GM12892 (cell line): ENCODE measurements at places on chromosomes 2 and 18.

DNA sequence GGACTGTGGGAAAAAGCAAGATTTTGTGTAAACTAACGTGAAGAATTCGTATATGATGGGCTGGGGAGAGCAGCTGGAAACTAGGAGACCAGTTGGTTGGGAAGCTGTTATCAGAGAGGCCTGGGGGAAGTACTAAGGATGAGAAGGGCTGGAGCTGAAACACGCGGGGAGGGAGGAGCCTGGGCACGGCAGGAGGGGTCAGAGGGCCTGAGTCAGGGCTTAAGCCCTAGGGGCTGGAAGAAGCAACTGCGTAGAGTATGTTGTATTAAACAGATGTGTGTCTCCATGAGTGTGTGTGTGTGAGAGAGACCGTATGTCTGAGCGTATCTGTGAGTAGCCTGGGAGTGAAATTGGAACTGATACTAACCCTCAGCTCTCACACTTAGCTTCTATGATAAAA lies 8.4 kb downstream of the POMC start:
- no peak for DNase-seq

DNA sequence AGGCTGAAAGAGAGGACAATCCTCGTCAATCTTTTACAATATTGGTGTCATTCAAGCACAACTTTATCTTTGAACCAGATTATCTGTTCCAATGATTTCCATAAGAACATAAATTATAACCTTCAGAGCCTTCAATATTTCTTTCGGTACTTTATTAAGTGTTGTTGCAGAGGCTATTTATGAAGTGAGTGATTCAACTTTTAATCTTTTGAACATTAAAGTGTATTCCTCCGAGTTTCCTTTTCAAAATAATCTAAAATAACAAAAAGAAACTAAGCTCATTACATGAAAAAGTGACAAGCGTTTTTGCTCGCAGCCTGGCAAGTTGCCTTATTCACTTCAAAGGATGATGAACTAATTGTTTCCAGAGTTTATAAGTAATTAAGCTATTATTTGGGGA lies 149.0 kb downstream of the MEIS1 start:
- DNase-seq, result no peak

DNA sequence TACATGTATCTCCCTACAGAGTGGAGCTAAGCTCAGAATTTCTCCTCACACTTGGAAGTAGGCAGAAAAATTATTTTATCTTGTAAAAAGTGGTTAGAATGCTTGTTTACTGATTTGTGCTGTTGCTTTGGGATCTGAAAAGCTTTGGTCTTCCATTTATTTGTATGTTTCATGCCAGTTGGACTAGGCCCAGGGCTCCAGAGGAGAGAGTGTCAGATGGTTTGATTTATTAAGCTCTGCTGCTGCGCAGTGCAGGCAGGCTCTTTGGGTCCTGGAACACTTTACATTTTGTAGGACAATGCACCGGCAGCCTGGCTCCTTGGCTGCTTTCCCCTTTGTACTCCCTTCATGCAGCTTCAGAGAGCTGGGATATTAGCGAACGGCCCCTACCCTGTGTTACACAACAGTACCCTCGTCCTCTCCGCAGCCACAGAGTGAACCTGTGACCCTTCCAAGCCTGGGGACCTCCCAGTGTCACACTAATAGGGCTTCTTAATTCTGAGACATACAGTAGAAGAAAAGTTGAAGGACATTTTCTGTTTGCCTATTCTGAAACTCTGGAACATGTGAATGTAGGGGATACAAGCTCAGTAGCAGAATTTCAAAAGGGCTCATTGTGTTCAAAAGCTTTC lies 56.7 kb upstream of the EML6 start:
- no peak for DNase-seq

DNA sequence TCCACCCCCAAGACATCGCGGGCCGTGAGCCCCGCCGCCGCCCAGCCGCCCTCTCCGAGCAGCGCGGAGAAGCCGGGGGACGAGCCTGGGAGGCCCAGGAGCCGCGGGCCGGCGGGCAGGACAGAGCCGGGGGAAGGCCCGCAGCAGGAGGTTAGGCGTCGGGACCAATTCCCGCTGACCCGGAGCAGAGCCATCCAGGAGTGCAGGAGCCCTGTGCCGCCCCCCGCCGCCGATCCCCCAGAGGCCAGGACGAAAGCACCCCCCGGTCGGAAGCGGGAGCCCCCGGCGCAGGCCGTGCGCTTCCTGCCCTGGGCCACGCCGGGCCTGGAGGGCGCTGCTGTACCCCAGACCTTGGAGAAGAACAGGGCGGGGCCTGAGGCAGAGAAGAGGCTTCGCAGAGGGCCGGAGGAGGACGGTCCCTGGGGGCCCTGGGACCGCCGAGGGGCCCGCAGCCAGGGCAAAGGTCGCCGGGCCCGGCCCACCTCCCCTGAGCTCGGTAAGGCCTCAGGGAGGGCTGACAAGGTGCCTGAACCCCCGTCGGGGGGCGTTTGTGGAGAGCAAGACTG lies 14.2 kb downstream of the SPEG start:
- DNase-seq, result no peak

DNA sequence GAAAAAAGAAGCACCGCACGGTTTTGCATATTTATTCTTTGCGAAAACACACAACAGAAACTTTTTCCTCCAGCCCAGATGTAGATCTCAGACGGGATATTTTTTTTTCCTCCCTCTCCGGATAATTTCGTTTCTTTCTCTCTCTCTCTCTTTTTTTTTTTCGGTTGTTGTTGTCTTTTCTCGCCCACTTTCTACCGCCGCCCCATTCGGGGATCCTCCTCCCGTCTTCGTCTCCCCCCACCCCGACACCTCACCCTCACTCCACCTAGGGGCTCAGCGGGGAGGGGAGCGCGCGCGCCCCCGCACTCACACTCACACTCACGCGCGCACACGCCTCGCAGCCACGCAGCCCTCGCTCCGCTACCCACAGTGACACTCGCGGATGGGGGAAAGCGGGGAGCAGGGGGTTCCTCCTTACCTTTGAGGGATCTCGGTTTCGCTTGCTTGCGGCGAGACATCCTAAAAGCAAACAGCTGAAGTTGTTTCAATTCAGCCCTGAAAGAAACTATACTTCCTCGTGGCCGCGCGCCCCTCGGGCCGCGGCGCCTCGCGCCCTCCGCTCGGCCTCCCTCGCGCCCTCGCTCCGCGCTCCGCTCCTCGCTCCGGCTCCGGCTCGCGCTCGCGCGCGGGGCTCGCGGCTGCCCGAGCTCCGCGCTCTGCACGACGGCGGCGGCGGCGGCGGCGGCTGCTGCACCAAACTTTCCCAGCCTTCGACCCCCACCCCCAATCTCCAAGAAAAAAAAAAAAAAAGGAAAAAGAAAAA lies 1.3 kb downstream of the ZNF521 start:
- DNase-seq, result peak; percentile 32

DNA sequence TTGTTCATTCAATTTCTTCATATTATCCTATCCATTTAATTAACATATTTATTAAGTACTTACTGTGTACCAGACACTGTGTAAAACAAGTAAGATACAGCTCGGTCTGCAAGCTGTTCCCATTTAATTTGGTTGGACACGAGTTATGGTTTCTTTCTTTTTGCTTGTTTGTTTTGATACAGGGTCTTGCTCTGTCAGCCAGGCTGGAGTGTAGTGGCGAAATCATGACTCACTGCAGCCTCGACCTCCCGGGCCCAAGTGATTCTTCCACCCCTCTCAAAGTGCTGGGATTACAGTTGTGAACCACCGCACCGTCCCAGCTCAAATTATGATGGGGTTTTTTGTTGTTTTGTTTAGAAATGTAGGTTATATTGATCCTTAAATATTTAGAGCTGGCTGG lies 9.0 kb downstream of the CYBRD1 start:
- DNase-seq, result no peak
